Activated CD4-positive, alpha-beta T cell treated with anti-CD3 and anti-CD28 coated beads, Interleukin-2, amount 50 U/mL, for 16 hours (primary cell): ENCODE measurements at places on chromosomes 2 and 18.

- DNase-seq = no peak
Measured at GRCh38 chr18:13540477-13541182, 185.7 kb downstream of the FAM210A start.

- DNase-seq = no peak
Measured at GRCh38 chr2:53609551-53609950, 158.1 kb upstream of the CHAC2 start.

DNA sequence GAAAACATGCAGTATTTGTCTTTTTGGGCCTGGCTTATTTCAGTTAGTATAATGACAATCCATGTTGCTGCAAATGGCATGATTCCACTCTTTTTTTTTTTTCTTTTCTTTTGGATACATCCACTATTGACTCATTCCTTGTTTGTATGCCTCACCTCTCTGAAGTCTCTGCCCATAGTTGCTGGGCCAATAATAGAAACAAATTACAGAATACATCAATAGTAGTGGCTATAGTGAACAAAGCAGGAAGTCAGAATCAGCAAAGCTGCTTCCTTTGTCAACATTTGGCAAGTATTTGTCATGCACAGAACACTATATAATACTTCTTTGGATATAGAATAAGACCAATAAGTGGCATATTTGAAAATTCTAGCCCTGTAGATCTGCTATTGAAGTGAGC lies 609.7 kb downstream of the STK39 start:
- DNase-seq = no peak

GRCh38 chr2:225196579-225196978 lies 154.3 kb upstream of the DOCK10 start:
- no peak for DNase-seq

GRCh38 chr2:112542984-112543661 lies 858 bp downstream of the POLR1B start:
- peak; percentile 28 for DNase-seq

DNA sequence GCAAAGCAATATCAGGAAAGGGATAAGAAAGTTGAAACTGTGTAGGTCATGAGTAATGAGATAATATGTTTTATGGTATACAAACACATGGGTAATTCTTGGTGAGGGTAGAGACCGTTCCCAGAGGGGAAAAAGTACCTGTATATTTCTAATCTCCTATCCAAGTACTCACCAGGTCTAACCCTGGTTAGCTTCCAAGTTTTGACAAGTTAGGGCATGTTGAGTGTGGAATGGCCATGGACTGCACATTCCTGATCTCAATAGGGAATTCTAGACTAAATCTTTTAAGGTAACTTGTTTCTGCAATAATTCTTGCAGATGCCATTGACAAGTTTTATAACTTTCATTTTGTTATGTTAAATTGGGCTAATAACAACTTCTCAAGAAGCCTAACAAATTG lies 216.6 kb downstream of the SPAG16 start:
- no peak for DNase-seq

GRCh38 chr2:178082408-178083045 lies 9.9 kb upstream of the PDE11A start:
- no peak for DNase-seq

DNA sequence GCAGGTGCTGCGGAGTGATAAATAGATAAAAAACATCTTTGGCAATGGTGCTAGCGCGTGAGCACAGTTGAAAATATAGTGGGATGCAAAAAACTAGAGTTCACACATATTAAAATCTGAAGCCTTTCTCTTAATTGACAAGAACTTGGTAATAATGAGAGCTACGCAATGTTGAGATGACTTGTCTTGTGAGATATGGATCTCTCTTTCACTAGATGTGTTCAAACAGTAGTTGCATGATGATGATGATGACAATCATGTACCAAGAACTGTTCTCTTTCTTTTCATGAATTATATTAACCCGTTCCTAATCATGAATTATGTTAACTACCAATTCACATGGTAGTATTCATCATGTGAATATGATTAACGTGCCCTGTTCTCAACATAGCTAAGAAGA lies 81.1 kb downstream of the DYNAP start:
- peak; percentile 18 for DNase-seq

- DNase-seq = no peak
Measured at GRCh38 chr18:41767960-41768359, 187.1 kb upstream of the PIK3C3 start.

- no peak for DNase-seq
Measured at GRCh38 chr2:19462256-19462645, 103.8 kb upstream of the OSR1 start.

DNA sequence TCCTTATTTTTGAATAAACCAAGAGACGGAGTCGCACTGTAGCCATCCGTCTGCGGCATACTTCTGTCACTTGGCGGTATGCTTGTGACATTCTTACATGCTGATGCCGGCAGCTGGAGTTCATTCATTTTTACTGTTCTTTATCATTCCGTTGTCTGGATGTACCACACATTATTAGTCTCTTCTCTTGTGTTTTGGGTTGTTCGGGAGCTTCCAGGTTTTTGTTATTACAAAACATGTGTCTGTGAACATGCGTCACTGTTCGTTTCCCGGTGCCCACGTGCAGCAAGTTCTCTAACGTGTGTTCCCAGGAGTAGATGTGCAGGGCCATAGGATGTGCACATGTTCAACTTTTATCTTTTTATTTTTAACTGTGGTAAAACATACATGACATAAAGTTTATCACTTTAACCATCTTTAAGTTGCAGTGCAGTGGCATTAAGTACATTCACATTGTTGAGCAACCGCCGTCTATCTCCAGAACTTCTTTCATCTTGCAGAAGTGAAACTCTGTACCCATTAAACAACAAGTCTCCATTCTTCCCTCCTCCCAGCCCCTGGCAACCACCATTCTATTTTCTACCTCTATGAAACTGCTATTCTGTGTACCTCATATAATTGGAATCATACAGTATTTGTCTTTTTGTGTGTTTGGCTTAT lies 40.1 kb downstream of the MTCL1 start:
- DNase-seq = no peak

DNA sequence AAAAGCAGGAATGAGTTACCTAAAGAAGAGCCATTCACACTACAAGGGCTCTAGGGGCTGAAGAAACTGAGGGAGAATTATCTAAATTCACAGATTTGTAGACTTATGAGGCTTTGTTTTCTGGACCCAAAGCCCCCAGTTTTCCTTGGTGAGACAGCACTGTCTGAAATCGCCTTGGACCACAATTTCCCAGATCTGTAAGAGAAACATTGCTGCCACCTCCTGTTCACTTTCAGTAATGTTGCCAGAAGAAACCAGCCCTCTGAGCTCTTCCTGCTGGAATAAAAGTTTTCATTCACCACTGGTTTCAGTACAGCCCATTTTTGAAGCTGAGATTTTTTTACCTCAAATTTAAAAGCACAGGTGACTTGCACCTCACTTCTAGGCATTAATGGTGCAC lies 169.2 kb downstream of the CDH20 start:
- DNase-seq = peak; percentile 27

DNA sequence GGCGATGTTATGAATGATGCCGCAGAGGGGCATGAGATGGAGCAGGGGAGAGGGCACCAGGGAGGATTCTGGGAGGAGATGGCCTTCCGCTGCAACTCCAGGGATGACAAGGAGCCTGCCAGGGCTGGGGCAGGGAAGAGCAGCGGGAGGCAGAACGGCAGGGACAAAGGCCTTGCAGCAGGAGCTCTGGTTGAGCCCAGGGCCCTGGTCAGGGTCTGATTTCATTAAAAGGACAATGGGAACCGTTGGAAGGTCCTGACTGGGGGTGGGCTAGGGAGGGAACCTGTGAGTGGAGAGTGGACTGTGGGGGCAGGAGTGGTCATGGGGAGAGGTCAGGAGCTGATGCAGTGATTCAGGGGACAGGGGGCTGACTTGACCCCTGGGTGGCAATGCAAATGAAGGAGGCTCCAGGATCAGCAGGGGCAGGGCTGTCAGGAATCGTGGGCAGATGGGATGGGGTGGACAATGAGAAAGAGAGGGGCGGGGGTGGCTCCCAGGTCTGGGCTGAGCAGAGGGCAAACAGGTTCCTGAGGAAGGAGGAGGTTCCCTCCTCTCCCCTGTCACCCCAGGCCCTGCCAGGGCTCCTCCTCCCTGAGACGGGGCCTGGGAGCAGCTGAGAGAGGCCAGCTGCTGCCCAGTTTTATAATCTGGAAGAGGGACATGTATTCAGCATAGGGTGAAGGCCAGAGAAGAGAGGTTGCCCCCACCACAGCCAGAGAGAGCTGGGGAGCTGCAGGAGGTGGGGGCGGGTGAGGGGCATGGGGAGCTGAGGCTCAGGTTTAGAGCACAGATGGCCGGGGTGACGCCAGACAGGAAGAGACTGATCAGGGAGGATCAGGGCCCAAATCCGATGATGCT lies 7.3 kb upstream of the DUSP2 start:
- no peak for DNase-seq

- DNase-seq = no peak
Measured at GRCh38 chr2:106866641-106867040, 19.3 kb downstream of the ST6GAL2 start.

- DNase-seq = no peak
Measured at GRCh38 chr2:217870528-217871011, 132.2 kb downstream of the TNS1 start.

DNA sequence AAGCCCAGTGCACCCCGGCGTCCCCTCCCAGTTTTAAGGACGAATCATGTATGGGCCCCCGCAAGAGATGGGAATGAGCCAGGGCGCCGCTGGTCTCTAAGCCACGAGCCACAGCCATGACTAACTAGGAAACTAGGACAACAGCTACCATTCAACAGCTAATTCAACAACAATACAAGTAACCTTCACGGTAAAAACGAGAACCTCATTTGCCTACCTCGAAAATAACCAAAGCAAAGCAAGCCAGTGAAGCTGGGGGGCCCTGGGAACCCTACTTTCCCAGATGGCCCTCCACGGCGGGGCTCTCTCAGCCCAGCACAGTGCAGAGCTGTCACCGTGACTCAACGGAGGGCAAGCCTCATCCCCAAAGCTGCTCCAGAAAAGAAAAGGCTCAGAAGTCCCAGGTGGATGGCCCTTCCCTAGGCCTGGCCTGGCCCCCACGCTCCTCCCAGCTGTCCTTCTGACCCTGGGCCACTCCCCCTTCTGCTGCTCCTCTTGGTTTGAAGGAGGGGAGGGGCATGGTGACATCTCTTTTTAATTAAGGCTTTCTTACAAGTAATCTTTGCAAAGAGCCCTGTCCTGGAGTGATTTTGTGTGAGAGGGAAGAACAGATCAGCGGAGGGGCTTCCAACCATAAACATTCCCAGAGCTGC lies 126.3 kb downstream of the HDAC4 start:
- peak; percentile 54 for DNase-seq

DNA sequence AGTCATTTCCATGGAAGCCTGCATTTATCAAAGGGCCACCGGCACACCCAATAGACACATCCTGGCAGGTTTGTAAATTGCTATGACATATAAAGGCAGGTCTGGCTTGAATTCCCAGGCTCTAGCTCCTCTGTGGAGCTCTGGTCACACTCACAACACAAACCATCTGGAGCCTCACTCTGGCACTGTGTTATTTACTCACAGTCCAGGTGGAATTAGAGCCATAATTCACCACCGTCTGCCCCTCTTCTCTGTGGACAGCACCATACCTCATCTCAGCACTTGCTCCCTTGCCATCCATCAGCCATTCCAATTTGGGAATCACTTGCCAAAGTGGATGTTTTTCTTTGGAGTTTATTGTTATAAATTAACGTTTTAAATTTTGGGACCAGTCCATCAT lies 84.3 kb upstream of the OSR1 start:
- no peak for DNase-seq

DNA sequence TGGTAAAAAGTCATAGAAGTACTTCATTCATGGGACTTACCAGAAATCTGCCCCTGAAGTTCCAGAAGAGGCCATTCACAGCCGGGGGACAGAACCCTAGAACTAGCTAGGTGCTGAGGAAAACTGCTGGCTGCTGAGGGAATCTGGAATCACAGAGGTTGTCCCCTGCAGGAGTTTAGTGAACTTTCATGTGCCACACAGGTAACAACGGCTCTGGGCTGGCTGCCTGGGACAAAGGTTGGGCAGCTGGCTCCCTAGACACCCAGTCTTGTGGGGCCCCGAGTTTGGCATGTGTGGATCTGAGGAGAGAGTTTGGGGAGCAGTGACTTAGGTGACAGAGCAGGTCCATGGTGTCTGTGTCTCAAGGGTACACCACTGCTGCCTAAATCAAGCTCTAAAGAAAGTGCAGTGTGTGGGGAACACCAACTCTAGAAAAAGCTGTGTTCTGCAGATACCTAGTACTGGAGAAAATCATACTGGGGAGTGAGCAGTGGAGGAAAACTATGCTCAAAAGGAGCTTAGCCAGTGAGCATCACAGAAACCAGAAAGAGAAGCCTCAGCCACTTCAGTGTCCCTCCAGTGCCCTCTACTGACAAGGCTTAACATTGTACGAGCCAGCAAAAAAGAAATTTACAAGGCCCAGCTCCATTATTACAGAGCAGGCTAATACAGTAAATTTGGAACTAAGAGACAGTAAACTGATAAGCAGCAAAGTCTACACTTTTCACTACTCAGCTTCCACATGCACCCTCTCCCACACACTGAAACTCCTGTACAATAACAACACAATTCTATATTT lies 15.2 kb downstream of the GALNT3 start:
- peak; percentile 16 for DNase-seq

DNA sequence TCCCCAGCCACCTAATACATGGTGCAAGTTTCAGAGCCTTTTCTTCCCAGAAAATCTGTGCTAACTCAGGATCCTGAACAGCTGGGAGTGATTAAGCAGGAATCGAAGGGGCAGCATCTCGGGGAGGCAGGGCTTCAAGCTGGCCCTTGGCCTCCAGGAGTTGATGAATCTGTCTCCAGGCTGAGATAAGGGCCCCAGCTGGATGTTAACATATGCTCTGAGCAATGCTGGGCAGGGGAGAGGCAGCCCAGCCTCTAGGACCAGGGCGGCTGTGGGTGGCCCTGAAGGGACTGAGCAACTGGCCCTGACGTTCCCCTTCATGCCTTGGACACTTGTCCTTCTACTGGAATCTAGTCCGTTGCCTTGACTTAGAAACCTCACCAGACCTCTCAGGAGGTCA lies 84.1 kb upstream of the EPC2 start:
- DNase-seq = no peak

- no peak for DNase-seq
Measured at GRCh38 chr2:49021271-49021670, 133.0 kb downstream of the FSHR start.

- no peak for DNase-seq
Measured at GRCh38 chr2:146496248-146496647, 1348.6 kb upstream of the ACVR2A start.

- DNase-seq = no peak
Measured at GRCh38 chr2:176844461-176844860, 368.1 kb upstream of the HNRNPA3 start.
